ENCODE measurements at places on chromosomes 11 and 22.
A peak's percentile ranks its signal among the peaks of the same experiment; 100 is the strongest.

DNA sequence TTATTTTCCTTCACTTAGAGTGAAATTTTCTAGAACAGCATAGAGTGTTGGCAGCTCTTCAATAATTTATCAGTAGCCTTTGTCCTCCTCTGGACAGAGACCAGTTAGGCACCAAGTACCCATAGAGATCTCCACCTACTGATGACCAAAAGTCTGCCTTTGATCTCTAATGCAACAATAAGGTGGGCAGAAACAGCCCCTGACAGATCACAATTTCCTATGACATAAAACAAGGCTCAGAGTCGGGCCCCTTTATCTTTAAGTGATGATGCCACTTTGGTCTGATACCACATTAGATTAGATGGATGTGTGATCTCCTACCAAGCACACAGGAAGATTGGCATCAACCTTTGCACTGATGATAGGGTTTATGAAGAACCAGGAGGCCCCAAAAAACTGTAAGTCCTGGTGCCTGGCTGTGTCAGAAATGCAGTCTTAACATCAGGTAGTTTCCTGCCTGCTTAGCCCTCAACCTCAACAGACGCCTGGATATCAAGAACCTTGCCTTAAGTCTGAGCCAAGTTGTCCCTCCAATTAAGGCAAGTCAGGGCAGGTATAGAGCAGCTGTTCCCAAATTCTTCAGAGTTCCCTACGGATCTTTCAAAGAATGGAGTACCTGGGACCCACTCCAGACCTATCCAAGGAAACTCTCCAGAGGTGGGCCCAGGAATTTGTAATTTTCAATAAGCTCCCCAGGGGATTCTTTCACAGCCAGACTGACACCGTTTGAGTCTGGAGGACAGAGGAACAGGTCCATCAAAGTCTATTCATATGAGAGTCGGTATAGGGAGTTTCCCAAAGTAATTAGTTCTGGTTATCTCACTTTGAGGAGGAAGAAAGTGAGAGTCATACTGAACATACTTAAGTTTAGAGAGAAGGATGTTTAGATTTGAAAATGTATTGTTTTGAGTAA lies 30.6 kb upstream of the TMPRSS4 start:
- DNase-seq: no peak

DNA sequence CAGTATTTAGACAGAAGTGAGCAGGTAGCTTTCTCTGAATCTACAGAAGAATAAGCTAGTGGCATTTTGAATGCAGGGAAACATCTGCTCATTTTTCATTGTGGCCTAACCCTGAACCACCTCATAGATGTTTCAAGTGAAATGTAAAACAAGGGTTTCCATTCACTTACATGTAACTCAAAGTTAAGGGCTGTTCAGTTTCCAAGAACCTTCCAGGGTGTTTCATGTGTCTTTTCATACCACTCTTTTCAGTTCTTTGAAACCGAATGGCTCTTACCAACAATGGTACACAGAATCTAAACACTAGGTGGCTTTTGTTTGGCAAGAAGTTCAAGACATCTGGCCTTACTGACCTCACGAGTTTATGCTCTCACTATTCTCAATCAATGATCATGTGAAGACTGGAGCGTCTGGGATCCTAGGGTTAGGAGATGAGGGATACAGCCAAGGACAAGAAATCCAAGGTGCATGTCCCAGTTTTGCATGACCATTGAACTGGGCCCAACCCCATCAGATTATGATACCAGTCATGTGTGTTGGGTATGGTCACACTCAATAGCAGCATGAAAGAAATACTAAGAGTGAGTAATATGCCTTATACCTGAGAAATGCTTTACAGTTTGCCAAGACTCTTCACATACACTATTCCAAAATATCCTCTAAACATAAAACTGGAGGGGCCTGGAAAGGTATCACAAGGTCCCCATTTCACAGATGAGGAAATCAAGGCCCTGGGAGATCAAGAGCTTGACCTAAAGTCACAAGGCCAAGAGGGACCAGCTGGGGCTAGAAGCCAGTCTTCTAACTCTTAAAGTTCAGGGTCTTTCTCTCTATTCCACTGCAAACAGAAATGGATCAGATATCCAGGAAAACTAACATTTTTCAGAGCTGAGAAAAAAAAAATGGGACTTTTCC lies 92.7 kb downstream of the ETS1 start:
- no peak for DNase-seq

GRCh38 chr11:47847892-47848699 lies at the start of gene NUP160:
Gene NUP160 (minus strand): TSS chr11:47848350. CDS start chr11:47848318, 32 bp downstream.
- DNase-seq: peak; percentile 84

DNA sequence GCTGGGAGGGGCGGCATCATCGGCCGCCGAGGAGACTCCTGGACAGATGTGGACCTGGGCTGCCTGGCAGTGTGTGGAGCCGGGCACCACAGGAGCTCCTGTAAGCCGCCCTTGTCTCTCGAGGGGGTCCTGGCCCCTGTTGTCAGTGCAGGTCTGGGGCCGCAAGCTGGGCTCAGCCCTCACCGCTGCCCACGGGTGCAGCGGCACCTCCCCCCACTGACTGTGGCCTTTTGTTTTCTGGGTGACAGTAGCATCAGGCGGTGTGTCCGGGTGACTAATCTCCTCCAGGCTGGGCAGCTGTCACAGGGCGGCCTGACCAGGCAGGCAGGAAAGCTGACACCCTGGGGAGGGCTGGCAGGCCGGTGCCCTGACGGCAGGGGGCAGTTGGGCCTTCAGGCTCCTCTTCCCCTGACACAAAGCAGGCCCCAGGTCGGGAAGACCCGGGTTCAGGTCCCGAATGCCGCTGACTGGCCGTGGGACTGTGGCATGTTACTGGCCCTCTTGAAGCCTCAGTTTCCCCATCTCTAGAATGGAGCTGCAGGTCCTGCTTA lies 16.3 kb downstream of the DGKZ start:
- DNase-seq: peak; percentile 97

DNA sequence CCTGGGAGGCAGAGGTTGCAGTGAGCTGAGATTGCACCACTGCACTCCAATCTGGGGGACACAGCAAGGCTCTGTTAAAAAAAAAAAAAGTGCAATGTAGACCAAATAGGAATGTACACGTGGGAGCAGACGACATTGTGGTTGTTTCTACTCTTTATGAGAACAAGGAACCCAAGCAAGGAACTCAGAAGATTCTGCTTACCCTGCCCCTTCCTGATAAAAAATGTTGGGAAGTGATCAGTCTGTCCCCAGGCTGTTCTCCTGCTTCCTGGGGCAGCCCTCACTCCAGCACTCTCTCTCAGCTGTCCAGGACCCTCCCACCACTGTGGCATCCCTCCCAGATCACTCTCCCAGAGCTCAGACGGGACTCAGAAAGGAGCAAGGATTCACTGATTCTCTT lies 31.8 kb downstream of the SLCO2B1 start:
- DNase-seq: no peak

- peak; percentile 73 for DNase-seq
These were observed 935 bp upstream of the RCOR2 start for GRCh38 chr11:63917692-63918506.

GRCh38 chr22:49208004-49208402 lies 619.7 kb downstream of the BRD1 start:
- DNase-seq: no peak

GRCh38 chr22:23384431-23384830 lies 195.7 kb downstream of the IGLL1 start:
- no peak for DNase-seq

DNA sequence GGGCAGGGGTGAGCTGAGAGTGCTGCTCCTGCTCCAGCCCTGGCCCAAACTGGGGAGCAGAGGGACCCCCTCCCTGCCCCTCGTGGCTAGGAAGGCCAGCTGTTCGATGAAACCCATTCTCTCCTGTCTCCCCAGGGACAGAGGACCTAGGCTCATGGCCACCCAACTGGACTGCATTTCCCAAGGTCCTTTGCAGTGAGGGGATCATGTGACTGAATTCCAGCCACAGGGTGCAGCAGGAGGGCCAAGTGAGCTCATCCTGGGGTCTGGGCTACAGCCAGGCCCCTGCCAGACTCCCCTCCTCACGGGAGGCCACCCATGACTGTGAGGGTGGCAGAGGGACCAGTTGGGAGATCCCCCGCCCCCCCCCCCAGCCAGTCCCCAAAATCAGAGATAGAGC lies 777.6 kb downstream of the TBC1D22A start:
- DNase-seq: no peak

GRCh38 chr11:118610773-118611432 lies 3.5 kb downstream of the PHLDB1 start:
- DNase-seq: no peak

All from H54 (cell line).